ENCODE measurements at places on chromosomes 16 and 17. TPM values are rescaled to one million over a fixed set of nuclear protein-coding genes. Genes with fewer than 3 reads are reported as not detected.

The IL32 gene
- total RNA-seq, result 17.7 TPM

The CLEC18A gene
- 0.31 TPM for total RNA-seq

The TBC1D3 gene
- not detected for total RNA-seq

The TSPAN10 gene
- total RNA-seq, result 4.3 TPM

The CD300LF gene
- total RNA-seq, result not detected

The ABCA9 gene
- not detected for total RNA-seq

The TBC1D3E gene
- total RNA-seq, result not detected

Data from A549 treated with ZK216348 at 1 μM for 4 hours (cell line).